ENCODE measurements at places on chromosomes 1 and 21.

GRCh38 chr1:171792656-171793369 is 11.4 kb downstream of the METTL13 start:
- DNase-seq: no peak

DNA sequence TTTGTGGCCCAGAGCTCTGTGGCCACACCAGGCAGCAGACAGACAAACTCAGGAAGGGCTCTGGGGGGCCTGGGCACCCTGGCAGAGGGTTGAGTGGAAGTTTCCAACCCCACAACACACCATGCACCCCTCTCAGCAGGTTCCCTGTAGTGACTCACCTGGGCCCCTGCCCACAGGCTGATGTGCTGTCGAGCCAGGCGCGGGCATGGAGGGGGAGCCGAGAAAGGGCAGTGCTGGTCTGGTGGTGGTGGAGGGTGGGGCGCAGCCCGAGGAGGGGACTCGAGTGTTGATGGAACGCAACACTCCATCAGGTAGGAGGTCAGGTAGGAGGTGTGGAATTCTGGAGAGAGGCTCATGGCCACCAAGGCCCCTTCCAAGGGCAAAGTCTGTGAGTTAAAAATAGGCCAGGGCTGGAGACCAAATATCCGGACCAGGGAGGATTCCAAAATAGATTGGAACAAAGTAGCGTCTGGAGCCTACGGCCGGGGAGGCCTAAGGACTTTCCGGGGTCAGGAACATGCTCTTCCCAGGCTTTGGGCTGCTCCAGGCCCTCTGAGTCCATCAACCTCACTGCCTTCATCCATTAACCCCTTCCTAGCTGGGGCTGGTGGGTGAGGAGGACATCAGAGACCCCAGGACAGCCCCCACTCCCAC is 191.5 kb upstream of the AJAP1 start:
- no peak for DNase-seq

DNA sequence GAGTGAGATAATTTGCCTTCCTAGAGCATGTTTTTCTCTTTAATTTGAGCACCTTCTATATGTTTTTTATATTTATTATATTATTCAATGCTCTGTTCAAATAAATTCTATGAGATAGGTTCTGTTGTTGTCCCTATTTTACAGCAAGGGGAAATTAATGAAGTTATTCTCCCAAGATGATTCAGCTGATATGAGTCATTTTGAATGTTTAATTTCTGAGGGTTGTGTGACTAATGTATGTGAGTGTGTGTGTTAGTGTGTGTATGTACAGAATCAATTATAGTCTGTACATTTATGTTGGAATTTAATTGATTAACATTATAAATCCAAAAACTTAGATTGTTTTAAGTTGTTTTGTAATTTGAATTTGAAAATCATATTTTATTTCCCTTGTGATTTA is 1536.7 kb upstream of the B3GALT2 start:
- no peak for DNase-seq

DNA sequence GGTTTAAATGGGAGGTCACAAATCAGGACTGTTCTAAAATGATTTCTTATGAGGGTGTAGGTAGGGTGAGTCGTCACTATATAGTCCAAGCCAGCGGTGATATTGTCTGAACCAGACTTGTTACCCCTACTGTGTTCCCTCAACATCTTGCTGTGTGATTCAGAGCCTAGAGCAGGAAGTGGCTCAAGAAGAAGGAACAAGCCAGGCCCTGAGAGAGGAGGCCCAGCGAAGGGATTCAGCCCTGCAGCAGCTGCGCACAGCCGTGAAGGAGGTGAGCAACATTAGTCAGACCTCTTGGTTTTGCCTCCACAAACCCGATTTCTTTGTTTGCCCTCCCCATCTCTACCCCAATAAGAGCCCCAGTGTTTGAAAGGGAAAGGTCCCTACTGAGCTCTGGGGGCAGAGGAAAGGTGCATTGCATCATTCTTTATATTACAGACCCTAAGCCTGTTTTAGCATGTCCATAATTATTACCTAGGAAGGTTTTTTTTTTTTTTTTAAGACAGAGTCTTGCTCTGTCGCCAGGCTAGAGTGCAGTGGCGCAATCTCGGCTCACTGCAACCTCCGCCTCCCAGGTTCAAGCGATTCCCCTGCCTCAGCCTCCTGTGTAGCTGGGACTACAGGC is 5.0 kb upstream of the SH3BGRL3 start:
- DNase-seq: peak; percentile 16

DNA sequence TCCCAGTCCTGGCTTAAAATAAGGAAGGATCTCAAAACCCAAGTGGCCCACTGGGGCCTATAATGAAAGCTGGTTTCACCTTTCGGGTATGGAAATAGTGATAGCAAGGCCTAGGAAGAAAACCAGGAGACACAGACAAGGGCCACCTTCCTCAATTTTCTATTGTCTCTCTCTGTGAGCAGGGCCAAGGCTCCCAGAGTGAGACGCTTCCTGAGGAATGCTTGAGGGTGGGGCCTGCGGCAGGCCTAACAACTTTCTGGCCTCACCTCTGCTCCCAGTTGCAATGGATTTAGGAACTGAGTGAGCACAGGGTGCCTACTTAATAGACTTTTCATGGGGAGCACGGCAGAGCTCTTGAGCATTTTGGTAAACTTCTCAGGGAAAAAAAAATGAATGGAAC is 300.9 kb downstream of the ASTN1 start:
- DNase-seq: no peak

DNA sequence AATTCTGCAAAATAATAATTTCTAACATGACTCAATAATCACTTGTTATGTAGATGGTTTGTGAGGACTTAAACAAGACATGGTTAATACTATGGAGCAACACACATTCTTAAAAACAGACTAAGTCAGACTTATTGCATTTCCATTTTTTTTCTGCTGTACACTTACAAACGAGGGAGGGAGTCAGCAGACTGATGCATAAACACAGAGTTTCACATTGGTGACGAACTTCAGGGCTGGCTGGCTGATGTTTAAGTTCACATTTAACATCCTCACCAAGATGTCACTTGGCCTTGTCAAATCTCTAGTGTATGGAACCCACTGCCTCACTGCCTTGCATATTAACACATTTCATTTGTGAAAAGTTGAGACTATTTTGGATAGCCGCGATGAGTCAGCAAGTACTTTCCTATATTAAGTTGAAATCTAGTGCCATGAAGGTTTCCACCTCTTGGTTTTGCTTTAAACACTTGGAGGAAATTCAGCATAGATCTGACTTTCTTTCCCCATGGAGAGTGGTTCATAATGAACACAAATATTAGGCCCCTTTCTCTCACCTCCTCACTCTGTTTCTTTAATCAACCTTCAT is 337.5 kb upstream of the RUNX1 start:
- DNase-seq: no peak

GRCh38 chr1:93816970-93817678 is 61.9 kb downstream of the DNTTIP2 start:
- DNase-seq: peak; percentile 69

DNA sequence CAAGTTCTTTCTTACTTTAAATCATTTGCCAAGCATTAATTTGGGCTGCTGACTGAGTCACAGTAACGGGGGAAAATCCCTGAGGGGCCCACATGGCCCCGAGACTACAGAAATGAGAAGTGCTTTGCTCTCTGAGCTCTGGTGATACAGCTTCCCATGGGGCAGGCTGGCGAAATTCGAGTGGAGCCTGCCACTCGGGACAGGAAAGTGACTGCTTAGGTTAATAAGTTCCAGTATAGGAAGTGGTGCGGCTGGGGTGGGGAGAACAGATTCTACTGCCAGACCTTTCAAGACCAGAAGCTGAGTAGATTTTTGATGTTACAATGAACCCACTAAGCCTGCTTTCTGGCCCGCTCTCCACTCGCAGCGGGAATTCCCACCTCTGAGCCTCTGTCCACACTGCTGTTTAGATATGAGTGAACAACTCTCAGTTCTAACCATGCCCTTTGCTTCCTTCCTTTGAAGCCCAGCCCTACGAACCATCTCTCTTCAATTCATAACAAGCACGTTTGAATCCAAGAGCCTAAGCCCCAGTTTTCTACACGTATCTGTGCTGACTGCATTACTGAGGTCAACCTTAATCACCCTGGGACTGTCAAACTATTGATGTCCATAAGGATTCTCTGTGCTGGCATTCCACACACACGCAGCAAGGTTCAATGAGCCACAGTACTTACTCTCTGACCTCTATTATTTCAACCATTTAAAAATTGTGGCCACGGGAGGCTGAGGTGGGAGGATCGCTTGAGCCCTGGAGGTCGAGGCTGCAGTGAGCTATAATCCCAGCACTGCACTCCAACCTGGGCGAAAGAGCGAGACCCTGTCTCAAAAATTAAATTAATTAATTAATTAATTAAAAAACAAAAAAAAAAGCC is 9.6 kb downstream of the ZBTB17 start:
- peak; percentile 68 for DNase-seq

DNA sequence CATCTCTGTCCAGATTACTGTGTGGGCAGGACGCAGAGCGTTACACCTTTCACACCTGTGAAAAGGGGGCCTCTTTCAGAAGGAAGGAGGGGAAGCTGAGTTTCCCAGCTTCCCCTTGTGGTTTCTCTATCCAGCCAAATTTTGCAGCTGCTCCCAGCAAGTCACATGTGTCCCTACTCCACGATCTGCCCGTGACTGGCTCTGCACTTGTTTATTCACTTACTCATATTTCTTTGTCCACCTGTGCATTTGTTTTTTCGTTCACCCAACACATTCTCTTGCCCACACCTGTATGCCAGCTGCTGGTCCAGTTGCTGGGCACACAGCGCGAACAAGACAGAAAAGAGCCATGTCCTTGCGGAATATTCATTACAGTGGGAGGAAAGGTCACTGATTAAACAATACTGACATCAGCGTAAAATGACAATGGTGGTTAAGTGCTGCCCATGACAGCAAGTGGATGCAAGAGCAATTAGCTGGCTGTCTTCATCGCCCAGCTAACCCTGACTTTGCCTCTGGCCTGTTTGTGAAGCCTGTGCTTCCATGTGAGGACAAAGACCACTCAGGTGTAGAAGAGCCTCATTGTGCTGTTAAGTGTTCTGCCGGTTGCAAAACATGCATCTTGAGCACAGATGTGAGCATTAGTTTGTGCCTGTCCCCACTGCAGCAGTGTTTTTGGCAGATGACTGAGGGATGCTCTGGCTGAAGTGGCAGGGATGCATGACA is 28.6 kb upstream of the NEK2 start:
- DNase-seq: no peak

DNA sequence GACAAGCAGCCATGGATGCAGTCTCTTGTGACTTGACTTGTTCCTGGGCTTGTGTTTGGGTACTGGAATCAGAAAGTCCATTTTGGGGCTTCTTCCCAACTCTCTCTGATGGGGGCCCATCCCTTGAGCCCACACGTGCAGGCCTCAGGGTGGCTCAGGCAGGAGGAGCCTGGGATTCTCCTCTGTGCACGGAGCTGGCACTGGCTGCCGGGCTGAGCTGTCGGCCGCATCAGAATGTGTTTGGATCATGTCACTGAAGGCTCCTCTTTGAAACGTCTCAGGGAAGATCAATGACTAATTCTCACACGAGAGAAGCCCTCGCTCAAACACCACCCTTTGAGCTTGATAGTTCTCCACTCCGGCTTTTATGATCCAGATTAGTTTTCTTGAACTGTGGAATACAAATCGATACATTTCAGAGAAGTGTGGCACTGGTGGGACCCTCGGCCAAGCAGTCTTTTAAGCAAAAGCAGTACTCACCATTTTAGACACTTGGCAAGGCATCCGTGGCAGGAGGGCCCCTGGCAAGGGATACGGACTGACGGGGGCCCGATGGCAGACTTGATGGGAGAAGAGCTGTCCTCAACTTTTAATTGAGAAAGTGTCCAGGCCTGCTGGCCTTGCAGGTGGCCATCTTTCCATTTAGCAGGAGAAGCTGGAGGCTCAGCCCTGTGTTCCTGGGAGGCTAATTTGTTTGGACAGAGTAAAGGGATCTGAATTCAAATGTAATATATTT is 220.7 kb upstream of the C1orf174 start:
- DNase-seq: no peak

- DNase-seq: peak; percentile 10
Observed at GRCh38 chr1:170618421-170618820, 45.5 kb upstream of the PRRX1 start.

GRCh38 chr1:203684094-203684493 is 57.5 kb downstream of the ATP2B4 start:
- DNase-seq: no peak

GRCh38 chr1:150922519-150922975 is 3.6 kb upstream of the SETDB1 start:
- peak; percentile 93 for DNase-seq

DNA sequence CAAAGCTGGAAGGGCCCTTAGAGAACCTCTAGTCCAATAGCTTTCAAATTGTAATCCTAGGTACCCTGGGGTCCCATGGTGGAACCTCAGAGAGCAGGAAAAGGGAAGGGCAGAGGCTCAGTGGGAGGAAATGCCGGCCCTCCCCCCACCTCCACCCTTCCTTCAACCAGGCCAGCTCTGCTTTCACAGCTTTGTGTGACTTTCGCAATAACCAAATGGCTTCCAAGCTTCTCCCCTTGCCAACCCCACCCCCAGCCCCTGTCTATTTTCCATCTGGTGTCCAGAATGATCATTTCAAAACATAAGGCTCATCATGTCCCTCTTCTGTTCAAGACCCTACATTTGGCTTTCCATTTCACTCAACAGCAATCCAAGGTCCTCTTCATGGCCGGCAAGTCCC is 74.4 kb downstream of the CD58 start:
- peak; percentile 72 for DNase-seq
